Activated naive CD8-positive, alpha-beta T cell treated with anti-CD3 and anti-CD28 coated beads, Interleukin-2, amount 50 U/mL, for 16 hours (primary cell): ENCODE measurements at places on chromosomes 6 and 20.

DNA sequence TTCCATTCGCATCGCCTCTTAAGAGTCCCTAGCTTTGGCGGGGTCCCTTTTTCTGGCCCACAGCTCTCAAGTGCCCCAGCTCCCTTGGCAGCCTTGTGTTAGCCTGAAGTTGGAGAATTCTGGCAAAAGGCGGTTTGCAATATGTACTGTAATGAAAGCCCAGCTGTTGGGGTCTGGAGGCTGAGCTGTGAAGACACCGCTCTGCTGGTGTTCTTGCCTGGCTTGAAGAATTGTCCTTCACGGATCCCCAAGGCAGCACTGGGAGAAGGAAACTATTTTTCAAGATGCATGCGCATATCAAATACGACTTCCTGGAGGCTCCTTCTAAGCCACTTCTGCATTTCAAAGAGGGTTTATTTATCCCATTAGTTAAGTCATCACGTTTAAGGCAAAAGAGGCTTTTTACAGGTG is 21.4 kb upstream of the CITED2 start:
- DNase-seq, result no peak

DNA sequence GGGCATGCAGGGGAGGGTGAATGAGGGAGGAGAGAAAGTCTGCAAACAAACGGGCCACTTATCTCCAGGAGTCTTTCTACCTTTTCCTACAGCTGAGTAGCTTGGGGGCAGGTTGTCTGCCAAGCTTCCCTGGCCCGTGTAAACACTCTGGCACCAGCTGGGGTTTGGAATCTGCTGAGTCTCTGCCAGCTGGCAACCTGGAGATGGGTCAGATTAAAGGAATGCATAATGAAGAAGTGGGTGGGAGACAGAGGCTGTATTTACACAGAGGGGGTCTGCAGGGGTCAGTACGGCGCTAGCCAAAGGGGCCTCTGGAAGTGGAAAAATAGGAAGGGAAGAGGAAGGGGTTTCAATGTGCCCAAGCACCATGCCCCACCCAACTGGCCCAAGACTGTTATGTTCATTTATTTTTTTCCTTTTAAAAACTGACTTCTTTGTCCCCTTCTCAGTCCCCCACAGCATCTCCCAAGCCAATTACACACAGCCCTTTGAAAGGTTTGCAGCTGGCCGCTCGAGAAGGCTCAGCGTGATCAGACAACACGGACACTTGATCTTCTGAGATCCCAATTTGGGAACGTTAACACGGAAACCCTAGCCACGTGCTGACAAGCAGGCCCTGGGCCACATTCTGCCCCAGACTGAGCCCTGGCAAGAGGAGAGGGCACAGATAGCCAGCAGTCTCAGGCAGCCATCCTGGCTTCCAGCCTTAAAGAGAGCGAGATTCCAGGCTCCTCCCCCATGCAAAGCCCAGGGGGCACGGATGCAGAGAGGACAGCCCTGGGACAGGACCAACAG is 25.2 kb downstream of the TRAM2 start:
- DNase-seq, result no peak

- no peak for DNase-seq
Measured at GRCh38 chr6:165770397-165771082, 107.5 kb upstream of the PDE10A start.

GRCh38 chr6:38503032-38503773 is 136.5 kb downstream of the BTBD9 start:
- no peak for DNase-seq

GRCh38 chr6:133512410-133513016 is 271.4 kb downstream of the EYA4 start:
- no peak for DNase-seq

GRCh38 chr20:301886-302848 is 4.8 kb downstream of the ZCCHC3 start:
- no peak for DNase-seq

GRCh38 chr6:145863988-145864616 is 49.5 kb upstream of the FBXO30 start:
- no peak for DNase-seq

DNA sequence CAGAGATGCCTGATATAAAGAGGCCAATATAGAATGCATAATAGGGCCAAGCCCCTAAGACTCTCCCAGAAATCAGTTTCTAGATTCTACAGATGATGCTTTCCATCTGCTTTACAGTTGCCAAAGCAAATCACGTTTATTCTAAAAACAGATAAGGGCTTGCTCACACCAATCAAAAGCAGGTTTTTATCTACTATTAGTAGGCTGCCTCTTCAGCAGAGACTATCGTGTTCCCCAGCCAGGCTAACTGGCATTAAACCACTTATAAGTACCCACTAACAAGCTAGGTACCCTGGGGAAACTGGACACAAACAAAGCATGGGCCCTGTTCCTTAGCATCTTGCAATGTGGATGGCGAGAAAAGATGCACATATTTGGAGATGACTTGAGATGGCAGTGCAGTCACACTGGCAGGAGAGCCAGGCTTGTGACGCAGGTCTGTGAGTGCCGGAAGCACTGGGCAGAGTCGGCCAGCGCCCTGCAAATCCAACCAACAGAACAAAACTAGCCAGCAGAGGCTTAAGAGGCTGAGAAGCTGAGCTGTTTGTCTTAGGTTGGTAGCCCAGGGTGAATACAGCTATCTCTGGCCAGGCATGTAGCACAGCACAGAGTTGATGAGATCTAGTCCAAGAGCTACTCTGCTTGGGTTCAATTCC is 73.4 kb downstream of the GFOD1 start:
- no peak for DNase-seq

- DNase-seq, result no peak
Measured at GRCh38 chr6:107590378-107590777, 100.5 kb downstream of the SOBP start.

DNA sequence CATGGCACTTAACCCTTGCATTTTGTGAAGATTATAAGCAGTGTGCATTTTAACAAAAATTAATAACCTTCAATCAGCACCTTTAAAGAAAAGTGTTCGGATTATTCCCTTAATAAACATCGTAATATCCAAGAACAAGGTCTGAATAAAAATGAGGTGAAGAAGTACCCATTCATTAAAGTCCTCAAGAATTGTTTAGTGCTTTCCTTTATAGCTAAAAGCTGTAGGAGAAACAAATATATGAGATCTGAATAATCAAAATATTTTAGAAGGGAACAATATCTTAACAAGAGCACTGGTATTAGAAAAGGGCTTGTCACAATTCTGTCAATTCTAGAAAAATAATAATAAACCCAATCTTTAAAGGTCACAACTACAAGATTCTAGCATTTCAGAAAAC is 167.7 kb upstream of the SUPT3H start:
- DNase-seq, result no peak

- DNase-seq, result peak; percentile 89
Measured at GRCh38 chr6:43629104-43629504, at the start of gene GTPBP2. Gene GTPBP2, minus strand, starts transcription at chr6:43629264. Its CDS starts 102 bp downstream, at chr6:43629162.

GRCh38 chr20:18005990-18006364 is 37.2 kb downstream of the MGME1 start:
- DNase-seq, result no peak

DNA sequence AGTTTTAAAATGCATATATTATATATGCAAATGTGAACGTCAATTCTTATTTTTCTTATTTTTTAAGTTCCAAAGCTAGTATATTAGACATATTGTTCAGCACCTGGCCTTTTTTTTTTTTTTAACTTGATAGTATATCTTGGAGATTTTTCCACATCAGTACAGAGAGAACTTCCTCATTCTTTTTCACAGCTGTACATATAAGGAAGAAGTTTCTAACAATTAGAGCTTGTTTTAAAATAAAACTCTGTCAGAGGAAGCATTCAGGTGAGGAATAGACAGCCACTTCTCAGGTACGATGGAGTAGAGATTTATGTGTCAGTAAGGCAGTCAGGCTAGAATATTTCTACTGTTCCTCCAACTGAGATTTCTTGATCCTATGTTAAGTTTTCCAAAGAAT is 233.1 kb upstream of the SUPT3H start:
- no peak for DNase-seq

DNA sequence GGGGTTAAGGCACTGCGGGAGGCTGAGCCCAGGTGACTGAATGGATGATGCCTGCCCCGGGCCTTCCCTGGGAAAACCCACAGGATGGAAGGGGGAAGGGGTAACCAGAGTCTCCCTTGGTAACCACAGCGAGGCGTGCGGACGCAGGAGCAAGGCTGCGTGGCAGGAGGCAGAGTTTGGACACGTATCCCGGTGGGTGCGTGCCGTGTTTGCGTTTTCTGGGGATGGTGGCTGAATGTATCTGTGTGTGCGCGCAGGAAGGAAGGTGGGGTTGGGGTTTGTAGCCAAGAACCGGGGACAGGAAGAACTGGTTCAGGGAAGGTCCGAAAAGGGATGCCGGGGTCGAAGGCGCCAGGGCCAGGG is 1.8 kb downstream of the MDGA1 start:
- DNase-seq, result no peak

DNA sequence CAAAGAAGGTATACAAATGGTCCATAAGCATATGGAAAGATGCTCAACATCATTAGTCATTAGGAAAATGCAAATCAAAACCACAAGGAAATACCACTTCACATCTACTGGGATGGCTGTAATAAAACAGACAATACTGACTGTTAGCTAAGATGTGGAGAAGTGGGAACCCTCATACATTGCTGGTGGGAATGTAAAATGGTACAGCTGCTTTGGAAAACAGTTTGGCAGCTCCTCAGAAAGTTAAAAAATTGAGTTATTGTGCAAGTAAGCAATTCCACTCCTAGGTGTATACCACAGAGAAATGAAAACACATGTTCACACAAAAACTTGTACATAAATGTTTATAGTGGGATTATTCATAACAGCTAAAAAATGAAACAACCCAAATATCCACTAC is 173.0 kb upstream of the JAG1 start:
- DNase-seq, result no peak

DNA sequence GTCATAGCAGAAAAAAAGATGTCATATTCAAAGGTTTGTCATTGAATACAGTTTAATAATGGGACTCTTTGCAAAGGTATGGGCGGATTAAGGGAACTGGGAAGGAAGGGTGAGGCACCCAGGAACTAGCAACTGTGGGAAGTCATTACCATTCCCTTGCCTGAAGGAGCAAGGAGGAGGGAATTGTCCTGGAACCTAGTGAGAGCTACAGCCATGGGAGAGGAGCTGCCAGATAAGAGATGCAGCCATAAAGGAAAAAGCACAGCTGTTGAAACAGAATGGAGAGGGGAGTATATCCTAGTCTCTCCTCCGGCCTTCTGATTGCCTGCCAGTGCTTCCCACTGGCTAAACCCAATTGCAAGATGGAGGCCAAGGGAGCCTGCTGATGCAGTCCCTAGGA is 250.6 kb downstream of the BCKDHB start:
- no peak for DNase-seq

DNA sequence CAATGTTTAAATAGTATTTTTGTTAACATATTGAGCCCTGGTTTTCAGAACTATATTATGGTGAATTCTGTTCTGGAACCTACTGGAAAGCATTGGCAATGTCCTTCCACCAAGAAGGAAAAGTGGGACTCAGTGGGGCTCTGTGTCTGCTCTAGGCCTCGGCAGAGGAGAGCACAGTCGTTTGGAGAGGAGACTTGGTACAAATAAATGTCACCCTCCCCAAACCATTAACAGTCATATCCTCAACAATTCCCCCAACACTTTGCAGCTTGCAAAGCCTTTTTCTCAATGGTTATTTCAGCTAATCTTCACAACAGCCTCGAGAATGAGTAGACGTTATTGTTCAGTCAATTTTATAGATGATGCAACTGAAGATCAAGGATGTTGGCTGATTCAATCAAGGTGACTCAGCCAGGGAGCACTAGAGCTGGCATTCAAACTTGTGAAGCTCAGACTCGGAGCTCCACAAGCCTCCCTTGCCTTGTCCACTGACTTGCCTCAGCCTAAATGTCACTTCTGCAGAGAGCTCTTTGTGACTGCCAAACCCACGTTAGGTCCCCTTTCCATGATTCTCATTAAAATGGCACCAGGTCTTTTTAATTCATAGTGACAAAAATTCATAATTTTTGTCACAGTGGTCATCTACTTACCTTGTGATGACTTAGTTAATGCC is 60.6 kb downstream of the TOX2 start:
- DNase-seq, result no peak

DNA sequence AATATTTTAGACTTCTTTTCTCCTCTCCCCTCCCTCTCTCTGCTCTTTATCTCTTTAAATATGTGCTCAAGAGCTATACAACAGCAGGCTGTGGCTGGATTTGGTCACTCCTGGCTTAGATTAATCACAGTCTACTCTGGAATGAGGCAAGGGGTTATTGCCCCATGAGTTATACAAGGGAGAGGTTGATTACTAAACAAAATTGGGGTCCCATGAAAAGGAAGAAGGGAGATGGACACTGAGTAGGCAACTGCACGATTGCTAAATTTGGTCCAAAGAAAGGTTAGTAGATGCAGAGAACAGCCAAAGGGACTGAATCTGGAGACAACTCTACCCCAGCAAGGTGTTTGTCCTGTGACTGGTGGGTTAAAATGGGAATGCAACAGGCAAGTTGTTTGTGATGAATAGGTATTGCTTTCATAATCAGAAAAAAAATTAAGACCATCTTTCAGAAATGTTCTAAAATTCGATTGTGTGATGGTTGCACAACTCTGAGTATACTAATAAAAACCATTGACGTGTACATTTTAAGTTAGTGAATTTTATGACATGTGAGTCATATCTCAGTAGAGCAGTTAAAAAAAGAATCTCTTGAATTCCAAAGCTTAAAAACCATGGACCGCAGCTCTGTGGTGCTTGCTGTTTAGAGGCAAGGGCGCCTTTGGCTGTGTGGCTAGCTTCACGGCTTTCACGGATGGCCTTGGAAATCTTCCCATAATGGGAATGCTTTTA is 57.1 kb downstream of the KIZ start:
- no peak for DNase-seq

GRCh38 chr6:15218401-15218800 is 27.5 kb upstream of the JARID2 start:
- DNase-seq, result no peak

GRCh38 chr6:170160628-170161611 is 130.0 kb downstream of the DLL1 start:
- DNase-seq, result no peak

DNA sequence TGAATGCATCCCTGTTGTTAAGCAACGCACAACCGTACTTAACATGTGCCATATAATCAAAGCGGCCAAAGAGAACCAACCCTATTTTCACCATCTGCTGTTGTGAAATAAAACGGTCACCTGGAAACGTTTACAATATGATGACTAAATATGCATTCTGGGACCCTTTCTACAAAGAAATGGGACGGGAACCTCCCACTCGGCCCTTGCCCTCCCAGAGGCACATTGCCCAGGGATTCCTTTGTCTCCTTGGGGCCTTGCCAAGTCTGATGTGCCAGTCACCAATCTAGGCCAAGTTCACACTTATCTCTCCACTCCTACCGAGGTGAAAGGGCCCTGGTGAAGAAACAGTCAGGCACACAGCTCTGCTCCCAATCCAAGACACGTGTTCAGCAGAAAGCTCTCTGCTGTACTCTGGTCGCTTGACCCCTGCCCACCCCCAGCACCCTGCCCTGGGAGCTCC is 427.4 kb upstream of the JARID2 start:
- DNase-seq, result no peak

- DNase-seq, result no peak
Measured at GRCh38 chr6:146679386-146679785, 80.6 kb downstream of the ADGB start.

- no peak for DNase-seq
Measured at GRCh38 chr20:62174870-62175624, 7.8 kb upstream of the MTG2 start.
